IPS DF 6.9 (cell line): ENCODE measurements at places on chromosomes 5 and 9.
A peak's percentile ranks its signal among the peaks of the same experiment; 100 is the strongest.

DNA sequence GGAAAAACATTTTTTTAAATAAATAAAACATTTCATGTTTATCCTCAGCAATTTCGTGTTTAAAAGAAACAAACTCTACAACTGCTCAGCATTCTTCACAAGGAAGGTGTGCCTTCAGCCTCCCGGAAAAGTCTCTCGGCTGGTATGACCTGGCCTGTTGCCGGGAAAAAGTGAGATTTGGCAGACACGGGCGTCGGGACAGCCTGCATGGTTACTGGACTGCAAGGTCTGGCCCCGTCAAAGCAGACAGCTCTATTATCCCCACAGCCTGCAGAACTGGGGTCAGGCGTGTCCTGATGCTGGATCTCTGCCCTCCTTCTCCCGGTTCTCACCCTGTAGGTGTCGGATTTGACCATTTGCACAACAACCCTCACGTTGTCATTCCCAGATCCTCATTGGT, 120.3 kb upstream of the SPATA31C2 start:
- no peak for DNase-seq

DNA sequence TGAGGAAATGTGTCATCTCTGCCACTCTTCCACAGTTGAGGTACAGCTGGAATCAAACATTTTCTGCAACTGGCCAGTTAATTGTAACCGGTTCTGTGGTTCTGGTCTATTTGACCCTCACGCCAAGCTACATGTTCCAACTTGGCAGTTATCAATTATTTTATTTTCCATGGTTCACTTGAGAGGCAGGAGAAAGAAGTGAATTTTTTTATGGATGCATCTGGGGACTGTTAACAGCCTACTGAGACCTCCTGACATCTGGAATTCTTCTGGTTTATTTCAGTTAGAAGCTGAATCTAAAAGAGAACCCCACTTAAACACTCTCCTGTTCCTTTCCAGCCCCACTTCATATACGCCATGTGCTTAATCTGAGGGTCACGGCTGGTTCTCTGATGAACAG, 372.3 kb downstream of the DNAH5 start:
- DNase-seq, result no peak

DNA sequence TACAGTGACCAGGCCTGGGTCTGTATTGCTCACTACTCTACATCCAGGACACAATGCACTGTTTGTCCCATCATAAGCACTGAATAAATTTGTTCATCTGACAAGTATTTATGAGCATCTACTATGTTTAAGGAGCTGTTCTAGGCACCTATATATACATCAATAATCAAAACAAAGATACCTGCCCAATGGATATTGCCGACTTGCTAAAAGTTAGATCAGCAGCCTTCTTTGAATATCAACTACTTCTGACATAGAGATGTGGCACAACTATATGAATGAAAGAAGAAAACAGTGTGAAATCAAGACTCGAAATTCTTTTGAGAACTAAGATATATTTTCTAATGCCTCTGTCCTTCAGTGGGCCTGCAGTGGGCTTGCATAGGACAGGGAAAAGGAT, 215.7 kb downstream of the ARL15 start:
- DNase-seq, result no peak

DNA sequence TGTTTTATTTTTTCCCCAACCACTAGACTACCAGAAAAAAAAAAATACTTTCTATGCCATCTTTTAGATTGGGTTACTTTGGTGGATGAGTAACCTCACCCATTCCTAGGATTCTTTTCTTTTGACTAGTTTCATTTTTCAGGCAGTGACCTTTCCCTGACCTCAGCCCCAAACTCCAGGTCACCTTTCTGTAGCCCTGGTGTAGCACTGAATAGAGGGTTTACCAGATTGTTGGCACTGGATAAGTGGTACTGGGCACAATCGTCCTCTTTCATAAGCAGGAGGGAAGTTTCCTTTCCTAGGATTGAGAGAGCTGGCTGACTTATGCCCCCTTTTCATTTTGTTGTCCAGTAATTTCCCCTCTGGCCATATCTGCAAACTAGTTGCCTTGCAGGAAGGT, 169.4 kb upstream of the TMEM161B start:
- no peak for DNase-seq

DNA sequence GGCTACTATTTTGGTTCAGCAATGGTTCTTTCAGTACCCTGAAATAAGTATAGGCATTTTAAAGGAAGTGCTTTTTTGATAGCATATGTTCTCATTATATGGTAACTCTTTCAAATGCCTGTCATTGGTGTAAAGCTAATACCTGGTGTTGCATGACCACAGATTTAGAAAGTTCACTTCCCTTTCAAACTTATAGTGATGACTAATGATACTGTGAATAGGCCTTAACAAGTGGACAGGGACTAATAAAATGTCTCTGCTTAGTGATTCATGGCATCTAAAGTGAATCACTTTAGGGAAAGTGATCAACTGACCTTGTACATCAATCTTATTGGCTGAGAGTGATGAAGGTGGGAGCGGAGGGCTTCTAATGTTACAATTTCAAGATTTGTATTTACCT, 21.6 kb downstream of the MRPL22 start:
- DNase-seq, result no peak

DNA sequence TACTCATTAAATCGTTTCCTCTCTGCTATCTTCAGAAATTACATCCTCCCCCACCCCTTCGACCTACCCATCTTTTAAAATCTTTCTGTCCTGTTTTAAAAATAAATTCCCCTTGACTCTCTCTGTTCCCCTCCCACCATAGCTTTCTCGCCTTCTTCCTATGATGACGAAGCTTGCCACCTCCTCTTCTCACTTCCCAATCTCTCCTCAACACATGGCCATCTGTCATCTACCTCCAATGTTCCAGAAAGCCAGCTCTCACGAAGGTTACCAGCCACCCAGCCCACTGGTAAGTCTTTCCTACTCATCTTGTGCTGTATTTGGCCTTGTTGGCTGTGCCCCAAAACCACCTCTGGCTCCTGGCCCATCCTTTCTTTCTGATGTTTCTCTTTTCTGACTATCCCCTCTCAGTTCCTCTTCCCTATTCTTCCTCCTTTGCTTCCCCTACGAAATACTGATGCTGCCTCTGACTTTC, 346.3 kb downstream of the ENC1 start:
- DNase-seq, result no peak

- no peak for DNase-seq
These were observed 815.7 kb downstream of the SEMA5A start for GRCh38 chr5:8730194-8730593.

DNA sequence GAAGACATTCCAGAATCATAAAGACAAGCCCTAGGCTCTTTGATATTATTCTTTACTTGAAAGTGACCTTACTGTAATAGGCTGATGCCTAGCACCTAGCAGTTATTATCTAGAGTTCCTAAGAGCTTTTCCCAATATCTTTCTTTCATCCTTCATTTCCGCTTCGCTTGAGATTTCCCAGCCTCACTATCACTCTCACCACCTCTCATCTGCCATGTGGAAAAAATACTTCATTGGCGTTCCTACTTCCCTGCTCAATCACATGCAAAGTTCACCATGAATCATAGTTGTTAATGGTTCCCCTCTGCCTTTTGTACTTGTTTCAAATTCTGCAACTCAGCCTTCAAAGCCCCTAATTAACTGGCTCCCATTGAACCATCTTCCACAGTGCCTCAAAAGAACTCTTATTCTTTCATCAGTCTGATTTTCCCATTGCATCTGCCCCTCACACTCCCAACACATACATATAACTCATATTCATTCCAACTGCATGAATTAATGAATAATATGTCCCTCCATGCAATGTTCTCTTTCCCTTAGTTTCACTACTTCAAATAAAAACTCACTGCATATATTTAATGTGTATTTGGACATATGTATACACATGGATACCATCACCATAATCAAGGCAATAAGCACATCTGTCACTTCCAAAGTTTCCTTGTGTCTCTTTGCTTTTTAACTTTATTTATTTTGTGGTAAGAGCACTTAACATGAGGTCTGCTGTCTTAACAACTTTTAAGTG, 221.6 kb downstream of the PARP8 start:
- DNase-seq, result no peak

- DNase-seq, result no peak
These were observed 209.4 kb upstream of the MSX2 start for GRCh38 chr5:174514983-174515394.

DNA sequence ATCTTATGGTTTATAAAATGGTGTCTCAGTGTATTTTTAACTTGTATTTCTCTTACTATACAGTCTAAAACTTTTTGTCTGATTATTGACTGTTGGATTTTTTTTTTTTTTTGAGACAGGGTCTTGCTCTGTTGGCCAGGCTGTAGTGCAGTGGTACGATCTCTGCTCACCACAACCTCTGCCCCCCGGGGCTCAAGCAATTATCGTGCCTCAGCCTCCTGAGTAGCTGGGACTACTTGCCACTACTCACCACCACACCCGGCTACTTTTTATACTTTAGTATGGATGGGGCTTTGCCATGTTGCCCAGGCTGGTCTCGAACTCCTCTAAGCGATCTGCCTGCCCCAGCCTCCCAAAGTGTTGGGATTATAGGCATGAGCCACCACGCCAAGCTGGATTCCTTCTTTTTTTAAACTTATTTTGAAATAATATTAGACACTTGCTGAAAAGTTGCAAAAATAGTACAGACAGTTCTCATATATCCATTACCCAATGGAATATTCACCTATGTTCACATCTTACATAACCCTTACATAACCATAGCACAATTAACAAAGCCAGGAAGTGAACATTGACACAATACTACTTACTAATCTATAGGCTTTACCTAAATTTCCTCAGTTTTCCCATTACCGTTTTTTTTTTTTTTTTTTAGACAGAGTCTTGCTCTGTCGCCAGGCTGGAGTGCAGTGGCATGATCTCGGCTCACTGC, 47.2 kb downstream of the STOM start:
- DNase-seq, result no peak

GRCh38 chr5:40689438-40689837, 9.7 kb downstream of the PTGER4 start:
- no peak for DNase-seq

DNA sequence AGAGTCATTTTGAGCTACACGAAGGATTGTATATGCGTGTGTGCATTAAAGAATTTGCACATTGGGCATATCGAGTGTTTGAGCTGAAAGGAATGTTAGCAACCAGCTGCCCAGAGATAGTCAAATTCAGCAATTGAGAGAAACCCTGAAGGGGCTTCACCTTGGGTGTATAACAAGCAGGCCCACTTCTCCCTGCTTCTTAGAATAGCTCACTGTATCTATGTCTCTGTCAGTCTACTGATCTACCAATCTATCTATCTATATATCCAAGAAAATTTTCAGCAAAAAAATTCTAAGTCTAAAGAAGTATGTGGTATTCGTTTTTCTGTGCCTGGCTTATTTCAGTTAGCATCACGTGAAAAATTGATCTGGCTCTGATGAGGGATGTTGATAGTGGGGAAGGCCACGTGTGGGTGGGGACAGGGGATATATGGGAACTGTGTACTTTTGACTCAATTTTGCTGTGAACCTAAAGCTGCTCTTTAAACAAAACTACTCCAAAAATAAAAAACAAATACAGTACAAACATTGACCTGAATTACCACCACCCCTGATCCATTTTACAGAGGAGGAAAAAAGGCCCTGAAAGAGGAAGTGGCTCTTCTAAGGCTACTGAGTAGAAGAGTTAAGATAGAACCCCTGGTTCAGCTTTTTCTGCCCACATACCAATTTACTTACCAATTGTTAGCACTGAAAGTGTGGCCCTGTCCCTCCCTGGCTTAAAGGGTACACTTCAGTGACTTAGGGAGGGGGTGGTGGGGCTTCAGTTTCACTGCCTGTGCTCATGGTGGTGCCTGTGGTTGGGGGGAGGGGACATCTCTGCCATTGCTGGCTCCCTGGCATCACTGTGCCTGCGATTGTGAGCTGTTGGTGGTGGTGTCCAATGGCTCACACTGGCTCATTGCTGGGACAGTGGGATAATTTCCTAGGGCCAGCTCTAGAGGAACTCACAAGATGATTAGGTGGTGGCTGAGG, 141.8 kb downstream of the DOCK2 start:
- no peak for DNase-seq

DNA sequence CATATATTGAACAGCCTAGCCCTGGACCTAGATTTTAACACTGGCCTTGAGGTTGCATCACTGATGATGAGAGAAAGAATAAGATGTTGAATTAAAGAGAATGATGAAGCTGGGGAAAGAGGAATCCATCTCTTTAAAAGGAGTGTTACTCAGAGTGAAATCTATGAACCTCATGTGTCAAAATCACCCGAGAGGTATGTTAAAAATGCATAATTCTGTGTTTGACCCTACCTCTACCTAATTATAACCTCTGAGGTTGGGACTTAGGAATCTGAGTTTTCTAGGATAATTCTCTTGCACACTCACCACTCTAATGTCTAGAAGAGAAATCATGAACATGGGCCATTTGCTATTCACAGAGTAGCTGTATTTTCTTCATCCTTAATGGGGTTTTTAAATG, 479.4 kb downstream of the ENC1 start:
- no peak for DNase-seq

DNA sequence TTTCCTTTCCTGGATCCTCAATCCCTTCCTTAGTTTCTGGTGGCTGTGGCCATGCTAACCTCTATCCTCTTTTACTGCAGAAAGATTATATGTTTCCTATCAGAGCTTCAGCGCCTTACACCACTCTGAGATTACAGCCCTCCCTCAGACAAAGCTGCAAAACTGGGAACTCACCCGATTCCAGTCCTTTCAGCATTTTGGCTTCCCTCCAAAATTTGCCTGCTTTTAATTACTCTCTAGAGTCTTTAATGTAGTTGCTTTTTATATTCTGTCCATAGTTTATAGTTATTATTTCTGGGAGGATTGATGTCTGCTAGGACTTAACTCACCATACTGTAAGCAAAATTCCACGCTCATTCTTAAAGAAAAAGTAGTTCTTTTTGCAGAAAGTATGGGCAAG, 110.2 kb downstream of the NSG2 start:
- no peak for DNase-seq

GRCh38 chr9:9499546-9499945, 1113.3 kb downstream of the PTPRD start:
- DNase-seq, result no peak

- peak; percentile 61 for DNase-seq
These were observed at the start of gene STK32A for GRCh38 chr5:147234825-147235635. STK32A (plus strand) TSS chr5:147235026; CDS start chr5:147239635, 4,609 bp downstream.

- DNase-seq, result no peak
These were observed 532.2 kb upstream of the TUSC1 start for GRCh38 chr9:26210338-26210851.

GRCh38 chr5:153960269-153961215, 78.2 kb downstream of the FAM114A2 start:
- no peak for DNase-seq

- DNase-seq, result no peak
These were observed 25.0 kb downstream of the HMCN2 start for GRCh38 chr9:130290291-130291181.

- no peak for DNase-seq
These were observed 217.2 kb downstream of the MELK start for GRCh38 chr9:36789886-36790285.

GRCh38 chr9:111029260-111029659, 9.0 kb downstream of the LPAR1 start:
- DNase-seq, result no peak

DNA sequence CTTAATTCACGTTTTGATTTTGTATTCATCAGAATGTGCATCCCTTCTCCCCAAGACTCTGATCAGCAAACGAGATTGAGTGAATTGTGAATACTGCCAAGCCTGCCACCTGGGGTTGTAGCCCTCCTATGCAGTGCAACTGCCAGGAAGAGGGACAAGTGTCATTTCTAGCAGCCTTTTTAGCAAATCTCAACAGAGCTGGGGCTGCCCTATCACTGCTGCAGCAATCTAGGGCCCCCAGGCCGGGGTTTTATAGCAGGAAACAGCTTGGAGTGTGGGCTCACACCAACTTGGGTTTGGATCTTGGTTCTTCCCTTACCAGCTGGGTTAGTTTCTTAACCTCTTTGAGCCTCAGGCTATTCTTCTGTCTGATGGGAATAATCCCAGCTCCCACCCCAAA, 4.0 kb downstream of the CSF1R start:
- DNase-seq, result no peak

- DNase-seq, result no peak
These were observed 13.2 kb upstream of the IRX4 start for GRCh38 chr5:1895739-1896420.
